CD4-positive, alpha-beta T cell treated with Interferon alpha-2 for 1 hour (primary cell): ENCODE measurements at places on chromosomes 7 and 10.

- no peak for DNase-seq
Measured at GRCh38 chr7:126780993-126781392, 471.7 kb downstream of the GRM8 start.

GRCh38 chr10:13928451-13928850, 341.7 kb downstream of the PRPF18 start:
- DNase-seq: no peak

- DNase-seq: no peak
Measured at GRCh38 chr7:134630893-134631292, 15.8 kb upstream of the BPGM start.

- DNase-seq: no peak
Measured at GRCh38 chr10:120429395-120429794, 27.6 kb upstream of the PLPP4 start.

DNA sequence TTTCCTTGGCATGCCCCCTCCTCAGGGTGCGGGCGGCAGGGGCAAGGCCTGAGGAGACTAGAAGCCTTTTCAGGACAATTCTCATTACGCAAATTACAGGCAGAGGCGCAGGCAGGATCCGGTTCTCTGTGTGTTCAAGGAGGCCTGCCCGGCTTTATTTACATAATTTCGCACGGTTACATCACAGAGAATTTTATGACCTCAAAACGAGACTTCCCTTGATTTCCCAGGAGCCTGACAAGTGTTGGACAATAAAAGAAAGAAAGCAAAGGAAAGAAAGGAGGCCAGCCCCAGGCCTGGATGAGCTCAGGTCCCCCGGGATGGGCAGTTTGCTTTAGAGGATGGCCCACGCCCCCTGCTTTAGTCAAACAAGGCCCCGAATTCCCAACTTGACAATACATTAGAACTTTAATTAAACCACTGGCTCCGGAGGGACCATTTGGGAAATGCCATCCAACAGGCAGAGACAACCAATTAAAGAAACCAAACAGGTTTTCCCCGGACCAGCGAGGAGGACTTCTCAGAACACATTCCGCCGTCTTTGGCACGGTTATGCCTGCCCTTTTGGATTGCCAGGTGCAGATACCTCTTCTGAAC, 2.9 kb downstream of the MNX1 start:
- DNase-seq: no peak

DNA sequence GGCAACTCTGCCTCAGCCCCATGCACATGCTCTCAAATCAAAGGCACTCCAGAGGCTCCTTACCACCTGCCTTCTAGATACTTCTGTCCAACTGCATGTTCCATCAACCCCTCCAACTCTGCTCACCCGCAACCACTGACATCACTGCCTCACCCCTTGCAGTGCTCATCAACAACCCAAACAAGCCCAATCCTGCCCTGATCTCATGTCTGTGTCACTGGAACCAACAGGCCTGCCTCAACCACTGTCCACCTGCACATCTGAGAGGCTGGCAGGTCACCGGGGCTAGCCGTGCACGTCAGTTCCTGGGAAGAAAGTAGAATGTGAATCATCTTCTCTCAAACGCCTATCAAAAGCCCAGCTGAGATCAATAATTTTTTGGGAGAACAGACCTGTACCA, 33.3 kb downstream of the CTBP2 start:
- no peak for DNase-seq

- DNase-seq: no peak
Measured at GRCh38 chr7:142138996-142139395, 27.5 kb downstream of the MGAM2 start.
